ENCODE measurements at places on chromosomes 3 and 15.

GRCh38 chr3:156251424-156251823 is 131.0 kb downstream of the KCNAB1 start:
- DNase-seq: no peak

GRCh38 chr15:68851971-68852370 is 31.3 kb upstream of the ANP32A start:
- no peak for DNase-seq

GRCh38 chr15:36903195-36903594 is 197.2 kb downstream of the MEIS2 start:
- no peak for DNase-seq

GRCh38 chr15:29822684-29823459 is 604 bp upstream of the TJP1 start:
- DNase-seq: no peak

DNA sequence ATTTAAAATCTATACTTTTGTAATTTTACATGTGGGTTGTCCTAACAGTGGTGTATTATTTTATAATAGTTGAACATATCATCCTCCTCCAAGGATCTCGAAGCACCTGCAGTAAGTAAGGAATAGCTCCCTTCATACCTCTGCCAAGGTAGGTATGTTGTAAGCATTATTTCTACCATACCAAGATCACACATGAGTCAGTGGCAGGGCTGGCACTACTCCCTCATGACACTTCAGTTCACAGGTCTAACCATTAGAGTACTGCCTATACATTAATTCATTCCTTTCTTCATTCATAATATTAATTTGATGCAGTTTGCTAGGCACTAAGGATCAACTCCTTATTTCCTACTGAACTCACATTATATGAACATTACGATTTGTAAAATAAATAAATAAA is 11.9 kb upstream of the LEKR1 start:
- DNase-seq: no peak

DNA sequence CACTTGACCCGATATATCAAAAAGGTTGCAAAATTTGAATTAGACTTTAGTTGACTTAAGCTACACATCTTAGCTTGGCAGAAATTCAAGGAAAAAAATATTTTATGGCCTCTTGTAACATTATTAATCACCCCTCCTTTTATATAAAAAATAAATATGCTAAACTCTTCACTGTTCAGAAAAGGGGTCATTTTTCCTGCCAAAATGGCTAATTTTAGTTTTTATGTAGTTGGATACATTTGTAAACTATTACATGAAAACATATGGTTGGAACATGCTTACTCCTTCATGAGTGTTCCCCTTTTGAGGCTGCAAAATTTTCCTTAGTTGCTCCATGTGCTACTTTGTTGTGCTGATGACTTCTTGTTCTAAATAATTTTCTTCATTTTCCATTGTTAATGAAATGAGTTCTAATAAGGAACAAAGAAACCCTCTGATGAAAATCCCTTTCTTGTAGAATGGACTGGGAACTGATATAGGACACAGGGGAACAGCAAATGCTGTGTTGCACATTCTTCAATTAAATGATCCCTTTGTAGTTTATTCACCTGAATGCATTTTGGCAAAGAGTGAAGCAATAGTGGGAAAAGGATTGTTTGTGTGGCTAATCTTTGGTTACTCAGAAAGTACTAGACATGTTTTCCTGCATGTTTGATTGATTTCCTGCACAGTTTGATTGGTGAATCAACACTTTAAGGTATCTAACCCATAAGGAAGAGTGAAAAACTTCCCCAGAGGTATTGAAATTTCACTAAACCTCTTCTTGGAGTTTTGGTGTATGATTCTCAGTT is 349.3 kb downstream of the TIGIT start:
- DNase-seq: no peak

Data from GM18507 (cell line).